Stimulated activated CD8-positive, alpha-beta memory T cell treated with anti-CD3 and anti-CD28 coated beads, Interleukin-7, amount 100 ng/mL, for 1 hour (primary cell): ENCODE measurements at places on chromosomes 4 and X.

DNA sequence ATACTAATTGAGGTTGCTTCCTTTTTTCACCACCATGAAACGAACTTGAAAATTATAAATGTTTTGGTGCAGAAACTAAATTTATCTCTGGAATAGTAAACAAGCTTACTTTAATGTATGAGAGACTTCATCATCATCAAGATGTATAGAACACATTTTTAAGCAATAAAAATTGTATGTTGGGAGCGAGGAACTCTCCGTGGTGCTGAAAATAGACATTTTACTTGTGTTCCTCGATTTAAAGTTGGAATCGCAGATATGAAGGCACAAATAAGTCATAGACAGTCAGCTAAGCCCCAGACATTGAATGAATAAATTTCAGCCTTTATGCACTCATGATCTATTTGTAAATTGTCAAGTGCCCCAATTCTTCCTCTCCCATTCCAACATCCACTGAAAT is 310.7 kb downstream of the STK32B start:
- DNase-seq, result no peak

GRCh38 chr4:168751263-168752225 is 254.7 kb downstream of the PALLD start:
- no peak for DNase-seq

GRCh38 chr4:86036736-86037135 is 323.1 kb downstream of the MAPK10 start:
- DNase-seq, result no peak

GRCh38 chr4:113785781-113786180 is 24.2 kb upstream of the CAMK2D start:
- no peak for DNase-seq

GRCh38 chr4:76182463-76182862 is 31.2 kb downstream of the SCARB2 start:
- DNase-seq, result no peak

DNA sequence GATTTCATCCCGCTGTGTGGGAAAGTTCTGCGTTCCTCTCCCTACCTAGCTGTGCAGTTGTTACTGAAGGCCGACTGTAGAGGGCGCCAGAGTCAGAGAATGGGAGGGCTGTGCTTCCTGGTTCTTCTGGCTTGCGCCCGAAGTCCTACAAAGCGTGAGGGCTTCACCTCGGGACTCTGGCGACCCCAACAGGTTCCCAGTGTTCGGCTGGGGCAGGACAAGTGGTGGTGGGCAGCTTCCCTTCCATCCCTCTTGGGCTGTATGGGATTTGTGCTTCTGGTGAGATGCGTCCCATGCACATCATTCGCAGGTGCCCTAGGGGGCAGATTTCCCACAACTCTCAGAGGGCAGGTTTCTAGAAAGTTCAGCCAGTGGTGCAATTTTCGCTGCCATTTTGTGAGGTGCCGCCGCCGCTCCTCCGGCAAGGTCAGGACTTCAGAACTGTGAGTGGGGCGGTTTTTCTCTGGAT is 27.3 kb downstream of the CT45A1 start:
- DNase-seq, result no peak
